ENCODE measurements at places on chromosomes 2 and 18.
A peak's percentile ranks its signal among the peaks of the same experiment; 100 is the strongest.

DNA sequence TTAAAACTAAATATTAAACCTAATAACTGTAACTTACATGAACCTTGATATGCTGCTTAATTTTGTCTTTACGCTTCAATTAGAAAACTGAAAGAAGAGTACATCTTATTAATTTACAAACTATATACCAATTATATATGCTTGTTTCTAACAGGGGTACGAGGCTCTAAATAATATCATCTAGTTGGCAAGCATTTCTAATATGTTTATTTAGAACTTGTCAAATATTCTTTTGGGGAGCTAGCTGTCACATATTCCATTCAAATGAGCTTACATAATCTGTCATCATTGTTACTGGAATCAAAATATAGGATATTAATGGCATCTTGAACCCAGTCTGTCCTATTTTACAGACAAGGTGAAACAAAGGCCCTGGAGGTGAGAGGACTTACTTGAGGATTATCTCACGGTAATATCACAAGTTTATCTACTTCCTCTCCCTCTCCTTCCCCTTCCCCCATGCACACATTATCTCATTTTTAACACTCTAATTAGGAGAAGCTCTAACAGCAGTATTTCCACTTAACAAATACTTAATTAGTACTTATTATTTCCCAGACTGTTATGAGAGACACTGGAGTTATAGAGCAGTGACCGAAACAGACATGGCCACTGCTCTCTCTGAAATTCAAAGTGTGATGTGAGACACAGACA, 3.5 kb downstream of the PRKD3 start:
- no peak for DNase-seq

- DNase-seq: peak; percentile 19
Measured at GRCh38 chr2:152055366-152056108, 43.3 kb downstream of the CACNB4 start.

DNA sequence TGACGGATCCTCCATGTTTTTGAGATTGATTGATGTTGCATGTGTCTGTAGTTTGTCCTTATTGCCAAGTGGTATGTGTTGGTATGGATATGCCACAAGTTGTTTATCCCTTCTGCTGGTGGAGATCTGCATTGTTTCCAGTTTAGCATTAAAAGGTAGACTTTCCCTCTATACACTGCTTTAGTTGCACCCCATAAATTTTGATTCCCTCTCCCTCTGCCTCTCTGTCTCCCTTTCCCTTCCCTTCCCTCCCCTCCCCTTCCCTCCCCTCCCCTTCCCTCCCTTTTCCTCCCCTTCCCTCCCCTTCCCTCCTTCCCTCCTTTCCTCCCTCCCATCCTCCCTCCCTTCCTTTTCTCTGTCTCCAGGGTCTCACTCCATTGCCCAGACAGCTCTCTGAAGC, 18.6 kb upstream of the TOGARAM2 start:
- no peak for DNase-seq

DNA sequence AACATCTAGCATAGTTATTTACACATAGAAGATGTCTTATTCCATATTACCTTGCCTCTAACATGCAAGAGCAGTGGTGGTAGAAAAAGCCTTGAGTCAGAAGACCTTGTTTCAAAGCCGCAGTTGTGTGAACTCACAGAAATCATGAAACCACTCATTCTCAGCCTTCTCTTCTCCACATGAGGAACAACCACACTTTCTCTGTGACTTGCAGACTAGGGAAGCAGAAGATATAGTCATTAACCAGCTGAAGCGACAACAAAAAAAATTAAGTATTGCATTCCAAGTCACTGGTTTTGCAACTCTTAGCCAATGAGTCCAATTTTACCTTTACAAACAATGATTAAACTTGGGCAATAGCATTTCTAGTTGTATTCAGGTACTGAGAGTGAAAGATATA, 19.0 kb downstream of the TWSG1 start:
- peak; percentile 81 for DNase-seq

Data from inflammatory macrophage (primary cell).